ENCODE measurements at places on chromosomes 13 and 19.

DNA sequence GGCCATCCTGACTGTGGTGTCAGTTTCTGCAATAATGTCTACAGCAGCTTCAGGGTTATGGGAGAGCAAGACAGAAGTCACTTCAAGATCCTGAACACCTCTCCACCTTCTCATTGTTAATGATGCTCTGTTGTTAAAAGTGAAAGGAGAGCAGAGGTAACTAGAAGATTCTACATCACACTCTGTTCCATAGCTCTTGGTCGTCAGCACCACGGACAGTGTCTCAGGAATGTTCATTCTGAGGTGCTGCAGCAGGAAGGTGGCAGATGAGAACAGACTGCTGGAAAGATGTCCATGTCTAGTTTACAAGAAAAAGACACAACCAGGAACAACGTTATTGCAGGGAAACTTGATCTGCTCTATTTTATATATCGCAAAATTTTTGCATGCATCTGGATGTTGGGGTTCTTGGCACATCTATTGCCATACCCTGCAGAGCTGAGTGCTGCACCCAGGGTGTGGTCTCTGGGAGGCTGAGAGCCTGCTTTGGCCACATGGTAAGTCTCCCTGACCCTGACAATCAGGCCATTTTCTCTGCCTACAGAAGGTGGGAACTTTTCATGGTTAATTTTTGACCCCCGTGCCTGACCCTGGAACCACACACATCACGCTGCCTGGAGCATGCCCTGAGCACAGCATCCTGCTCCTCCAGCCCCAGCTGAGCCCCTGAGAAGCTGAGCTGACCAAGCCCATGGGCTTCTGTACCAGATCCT lies 12.7 kb downstream of the CEACAM21 start:
- no peak for DNase-seq

GRCh38 chr13:88592105-88592504 lies 920.9 kb downstream of the SLITRK5 start:
- DNase-seq, result no peak

DNA sequence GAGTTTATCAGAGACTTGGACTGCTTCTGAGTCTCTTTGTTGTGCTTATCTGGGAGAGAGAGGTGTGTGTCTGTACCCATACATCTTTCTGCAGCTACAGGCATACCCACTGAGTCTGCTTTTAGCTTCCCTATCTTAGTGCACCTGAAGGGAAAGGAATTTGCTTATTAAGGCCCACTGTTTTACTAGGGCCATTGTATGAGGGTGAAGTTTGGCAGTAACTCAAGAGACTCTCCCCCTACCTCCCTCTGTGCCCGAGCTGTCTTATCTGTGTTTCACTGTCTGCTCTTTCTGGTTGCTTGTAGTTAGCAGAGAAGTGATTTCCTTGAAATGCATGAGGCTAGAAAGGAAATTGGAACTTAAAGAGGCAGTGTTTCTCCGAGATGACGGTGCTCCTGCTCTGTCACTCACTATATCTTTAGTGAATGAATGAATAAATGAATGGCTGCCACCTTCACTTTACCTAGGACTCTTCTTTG lies 678 bp upstream of the CD33 start:
- DNase-seq, result no peak

DNA sequence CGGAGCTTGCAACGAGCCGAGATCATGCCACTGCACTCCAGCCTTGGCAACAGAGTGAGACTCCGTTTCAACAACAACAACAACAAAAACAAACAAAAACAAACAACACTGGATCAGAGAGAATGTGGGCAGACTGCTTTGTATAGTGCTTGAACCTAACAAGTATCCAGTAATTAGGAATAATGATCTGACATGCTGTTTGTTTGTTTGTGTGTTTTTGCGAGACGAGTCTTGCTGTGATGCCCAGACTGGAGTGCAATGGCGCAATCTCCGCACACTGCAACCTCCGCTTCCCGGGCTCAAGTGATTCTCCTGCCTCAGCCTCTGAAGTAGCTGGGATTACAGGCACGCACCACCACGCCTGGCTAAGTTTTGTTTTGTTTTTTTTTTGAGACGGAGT lies 14.0 kb downstream of the SAE1 start:
- no peak for DNase-seq

GRCh38 chr13:82664183-82664582 lies 1218.1 kb downstream of the SLITRK1 start:
- DNase-seq, result no peak

DNA sequence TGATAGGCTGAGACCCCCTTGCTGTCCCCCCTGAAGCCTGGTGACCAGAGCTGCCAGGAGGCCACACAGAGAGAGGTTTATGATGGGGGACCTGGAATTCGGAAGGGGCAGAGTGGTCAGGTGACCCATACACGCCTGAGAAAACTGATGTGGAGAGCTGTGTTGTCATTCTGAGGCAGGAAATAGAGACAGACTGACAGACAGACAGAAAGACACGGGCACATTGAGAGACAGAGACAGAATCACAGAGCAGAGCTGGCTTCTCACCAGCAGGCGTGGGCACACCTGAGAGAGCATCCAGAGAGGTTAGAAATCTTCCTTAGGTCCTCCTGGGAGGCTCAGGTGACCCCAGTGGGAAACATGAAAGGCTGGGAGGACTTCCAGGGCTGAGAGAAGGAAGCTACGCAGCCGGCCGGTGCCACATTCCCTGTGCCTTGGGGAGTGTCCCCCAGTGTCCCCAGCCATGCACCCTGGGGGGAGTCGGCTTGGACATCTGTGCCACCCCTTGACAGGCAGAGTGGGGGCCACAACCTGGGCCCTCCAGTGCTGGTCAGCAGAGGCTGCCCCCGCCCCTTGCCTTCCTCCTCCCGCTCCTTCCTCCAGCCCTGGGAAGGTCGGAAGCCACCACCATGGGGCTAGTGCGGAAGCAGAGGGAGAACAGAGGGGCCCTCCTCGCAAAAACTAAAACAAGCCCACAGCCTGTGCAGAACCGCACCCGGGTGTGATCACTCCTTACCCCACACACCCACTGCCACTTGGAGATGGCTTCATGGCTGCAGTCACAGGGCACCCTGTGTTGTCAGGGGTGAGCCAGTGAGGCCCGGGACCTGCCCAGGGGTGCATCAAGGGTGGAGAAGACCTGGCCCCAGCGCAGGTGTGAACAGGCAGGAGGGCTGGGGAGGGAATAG lies 2.2 kb downstream of the FFAR1 start:
- no peak for DNase-seq

- DNase-seq, result no peak
Measured at GRCh38 chr19:2035590-2035991, 15.5 kb downstream of the MKNK2 start.

DNA sequence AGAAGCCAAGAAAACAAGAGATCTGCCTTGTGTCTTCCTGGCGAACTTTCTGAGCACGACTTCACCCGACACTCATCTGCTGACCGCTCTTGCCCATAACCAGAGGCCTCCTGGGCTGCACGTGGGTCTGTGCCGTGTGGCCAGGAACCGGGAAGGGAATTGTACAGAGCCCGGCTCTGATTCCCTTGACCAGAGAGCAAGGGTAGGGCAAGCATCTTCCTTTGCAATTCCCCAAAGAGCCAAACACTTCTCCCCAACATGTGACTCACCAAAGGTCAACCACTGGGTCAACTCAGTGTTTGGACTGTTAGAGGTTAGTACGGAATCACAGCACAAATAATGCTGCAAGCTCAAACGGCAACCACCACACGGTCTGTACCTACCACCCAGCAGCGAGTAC lies 48.9 kb downstream of the KLF2 start:
- DNase-seq, result no peak

- DNase-seq, result no peak
Measured at GRCh38 chr13:20796791-20797508, 23.2 kb upstream of the EEF1AKMT1 start.

DNA sequence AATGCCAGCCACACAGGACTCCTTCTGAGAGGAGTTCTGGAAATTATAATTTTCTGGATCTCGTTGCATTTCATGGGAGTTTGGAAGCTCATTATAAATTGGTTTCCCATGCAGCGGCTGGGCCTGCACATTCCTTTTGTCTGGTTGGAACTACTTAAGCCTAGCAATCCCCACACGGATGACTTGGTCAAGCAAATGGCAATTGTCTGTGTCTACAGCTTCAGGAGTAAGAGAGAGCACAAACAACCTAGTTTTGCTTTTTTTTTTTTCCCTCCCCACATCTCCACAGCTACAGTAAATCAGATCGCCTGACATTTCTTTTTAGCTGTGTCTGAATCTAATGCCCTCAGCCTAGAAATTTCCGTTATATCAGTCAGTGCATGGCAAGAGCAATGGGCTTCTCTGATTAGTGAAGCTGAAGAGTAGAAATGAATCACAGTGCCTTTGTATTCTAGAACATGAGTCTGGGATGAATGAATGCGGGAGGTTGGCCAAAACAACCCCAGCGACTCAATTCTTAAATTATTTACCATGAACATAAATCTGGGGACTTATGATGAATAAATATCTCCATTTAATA lies 15.1 kb downstream of the PCDH8 start:
- no peak for DNase-seq

GRCh38 chr13:64591971-64592370 lies 2638.2 kb downstream of the PCDH9 start:
- DNase-seq, result no peak

DNA sequence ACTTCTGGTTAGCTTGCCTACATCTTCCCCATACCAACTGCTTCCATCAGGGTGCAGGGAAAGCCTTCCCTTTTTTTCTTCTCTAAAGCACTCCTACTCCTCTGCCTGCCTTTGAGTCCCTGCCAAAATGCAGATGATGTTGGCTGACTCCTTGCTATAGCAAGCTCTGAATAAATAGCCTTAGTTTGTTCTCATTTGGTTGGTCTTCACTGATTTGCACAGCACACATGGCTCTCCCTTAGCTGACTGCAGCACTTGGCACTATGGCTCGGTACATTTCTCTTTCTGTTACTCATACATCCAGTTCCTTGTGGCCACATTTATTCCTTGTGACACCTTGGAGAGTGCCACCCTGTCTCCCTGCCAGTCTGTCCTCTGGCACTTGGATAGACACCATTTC lies 249.8 kb downstream of the DCLK1 start:
- DNase-seq, result no peak

DNA sequence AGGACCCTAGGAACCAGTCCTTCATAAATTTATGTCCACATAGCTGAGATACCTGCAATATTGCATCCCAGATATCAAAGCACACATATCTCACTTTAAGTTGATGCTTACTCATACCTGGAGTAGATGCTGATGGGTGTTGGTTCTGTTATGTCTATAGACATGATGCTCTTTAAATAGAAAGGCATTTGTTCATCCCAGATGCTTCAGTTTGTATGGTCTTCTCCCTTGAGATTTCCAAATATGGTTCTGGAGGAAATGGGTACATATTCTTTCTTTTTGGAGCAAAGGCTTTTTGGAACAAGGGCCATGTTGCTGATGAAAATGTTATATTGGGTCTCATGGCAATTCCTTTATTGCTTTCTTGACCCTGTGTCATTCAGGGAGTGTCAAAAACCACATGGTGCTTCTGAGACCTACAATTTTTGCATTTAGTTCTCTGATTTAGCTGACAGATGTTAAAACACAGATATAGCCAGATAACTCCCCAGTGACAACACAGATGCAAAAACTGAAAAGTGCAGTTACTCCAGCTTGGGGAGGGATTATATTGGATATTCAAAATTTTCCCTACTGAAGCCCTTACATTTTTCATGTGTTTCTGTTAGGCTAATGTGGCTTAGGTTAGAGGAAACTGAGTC lies 211.4 kb downstream of the KCNRG start:
- no peak for DNase-seq

DNA sequence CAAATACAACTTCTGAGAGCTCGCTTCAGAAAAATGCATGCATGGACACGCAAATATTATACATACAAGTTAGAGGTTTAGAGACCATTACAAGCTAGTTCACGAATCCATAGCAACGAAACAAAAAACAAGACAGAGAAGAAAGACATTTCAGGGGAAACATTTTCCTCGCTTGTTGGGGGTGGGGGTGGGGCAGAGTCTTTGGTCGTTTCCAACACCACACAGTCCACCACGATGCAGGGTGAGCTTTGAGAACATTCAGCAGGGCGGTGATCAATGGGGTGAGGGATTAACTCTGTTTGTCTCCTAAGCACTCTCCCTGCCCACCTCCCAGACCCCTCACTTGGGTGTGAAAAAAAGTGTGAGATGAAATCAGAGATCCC lies 651 bp downstream of the OXGR1 start:
- no peak for DNase-seq

- peak; percentile 54 for DNase-seq
Measured at GRCh38 chr19:41872775-41873647, 4.1 kb upstream of the CD79A start.

GRCh38 chr19:46299004-46299509 lies 2.2 kb downstream of the HIF3A start:
- DNase-seq, result no peak

DNA sequence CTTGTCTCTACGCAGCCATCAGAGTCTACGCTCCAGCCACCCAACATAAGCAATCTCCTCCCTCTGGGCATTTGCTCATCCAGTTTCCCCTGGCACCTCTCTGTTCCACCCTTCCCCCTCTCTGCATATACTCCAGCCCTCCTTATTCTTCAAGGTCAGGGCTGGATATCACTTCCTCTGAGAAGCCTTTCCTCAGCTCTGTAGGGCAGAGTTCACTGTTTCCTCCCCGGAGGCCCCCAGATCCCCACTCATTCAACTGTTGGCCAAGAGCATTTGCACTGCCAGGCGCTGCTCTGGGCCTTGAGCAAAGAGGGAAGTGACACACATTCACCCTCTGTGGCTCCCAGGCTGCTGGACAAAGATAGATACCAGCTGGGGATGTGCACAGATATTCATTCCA lies 3.3 kb downstream of the FCGRT start:
- DNase-seq, result no peak

DNA sequence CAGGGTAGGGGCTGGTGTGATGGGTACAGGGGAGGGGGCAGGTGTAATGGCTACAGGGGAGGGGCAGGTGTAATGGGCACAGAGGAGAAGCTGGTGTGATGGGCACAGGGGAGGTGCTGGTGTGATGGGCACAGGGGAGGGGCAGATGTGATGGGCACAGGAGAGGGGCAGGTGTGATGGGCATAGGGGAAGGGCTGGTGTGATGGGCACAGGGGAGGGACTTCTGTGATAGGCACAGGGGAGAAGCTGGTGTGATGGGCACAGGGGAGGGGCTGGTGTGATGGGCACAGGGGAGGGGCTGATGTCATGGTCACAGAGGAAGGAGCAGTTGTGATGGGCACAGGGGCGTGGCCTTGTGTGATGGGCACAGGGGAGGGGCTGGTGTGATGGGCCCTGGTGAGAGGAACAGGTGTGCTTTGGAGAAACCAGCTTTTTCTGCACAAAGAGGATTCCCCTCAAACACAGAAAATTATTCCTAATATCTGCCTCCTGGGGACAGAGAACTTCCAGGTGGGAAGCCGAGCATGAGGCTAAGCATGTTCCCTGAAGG lies 38.6 kb upstream of the POP4 start:
- DNase-seq, result no peak

- no peak for DNase-seq
Measured at GRCh38 chr13:26914624-26915023, 154.0 kb upstream of the GPR12 start.

DNA sequence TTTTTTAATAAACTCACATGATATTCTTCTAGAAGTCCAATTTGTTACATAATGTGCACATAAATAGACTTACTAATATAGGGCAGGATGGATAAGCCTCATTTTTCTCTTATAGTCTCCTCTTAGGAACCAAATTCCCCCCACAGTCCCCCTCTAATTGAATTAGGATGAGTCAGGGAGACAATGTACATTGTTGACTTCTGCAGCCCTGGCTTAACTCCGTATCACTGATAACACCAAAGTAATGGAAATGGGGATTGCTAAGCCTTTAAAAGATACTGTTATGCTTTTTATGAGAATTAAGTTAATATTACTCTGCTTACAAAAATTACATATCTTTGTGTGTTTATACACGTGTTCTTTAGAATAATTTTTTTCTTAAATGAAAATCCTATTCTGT lies 5.1 kb upstream of the PCDH9 start:
- DNase-seq, result no peak
